A549 treated with CpdA at 1 μM for 4 hours (cell line): ENCODE measurements at places on chromosomes 2 and 18. TPM values are rescaled to one million over a fixed set of nuclear protein-coding genes. Genes with fewer than 3 reads are reported as not detected.

The PPP1R1C gene
- total RNA-seq = 1.4 to 3.5 TPM (median 2.7 TPM) in 5 replicates

The FOXI3 gene
- not detected in 5 replicates for total RNA-seq

The IL1F10 gene
- total RNA-seq = not detected in 5 replicates

The FNDC4 gene
- 3.3 to 4.6 TPM (median 4.0 TPM) in 5 replicates for total RNA-seq

The TLX2 gene
- total RNA-seq = 0.12 to 0.54 TPM (median 0.29 TPM) in 5 replicates

The TBR1 gene
- total RNA-seq = 0.03 TPM in 1 of 5 replicates, not detected in the others

The CD207 gene
- total RNA-seq = not detected in 5 replicates
